Hematopoietic multipotent progenitor cell treated with erythropoietin and hydrocortisone succinate and interleukin-3 and kit ligand, for 6 days (in vitro differentiated cells): ENCODE measurements at places on chromosomes 1 and 21.

DNA sequence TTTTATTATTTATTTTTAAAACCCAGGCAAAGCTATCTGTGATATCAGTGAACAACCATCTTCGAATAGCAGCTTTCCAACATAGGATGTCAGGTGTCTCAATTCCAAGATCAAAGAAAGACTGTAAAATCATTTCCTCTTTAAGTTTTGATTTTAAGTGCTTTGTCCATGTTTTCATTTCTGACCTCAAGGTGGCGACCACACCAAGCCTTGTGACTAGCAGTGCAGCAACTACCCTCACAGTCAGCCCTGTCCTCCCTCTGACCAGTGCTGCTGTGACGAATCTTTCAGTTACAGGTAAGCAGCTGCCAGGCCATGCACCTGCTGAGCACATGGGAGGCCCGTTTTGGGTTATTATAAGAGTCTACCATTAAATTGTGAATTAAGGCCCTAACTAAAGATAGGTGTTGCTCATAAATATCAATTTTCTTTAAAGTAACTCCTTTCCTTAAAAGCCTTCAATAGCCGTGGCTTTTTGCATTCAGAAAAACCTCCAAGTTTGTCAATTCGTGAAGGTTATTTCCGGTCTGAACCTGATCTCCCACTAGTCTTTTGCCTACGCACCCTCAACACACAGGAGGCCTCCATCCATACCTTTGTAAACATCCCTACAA lies 117.0 kb downstream of the CD247 start:
- DNase-seq: peak; percentile 70

DNA sequence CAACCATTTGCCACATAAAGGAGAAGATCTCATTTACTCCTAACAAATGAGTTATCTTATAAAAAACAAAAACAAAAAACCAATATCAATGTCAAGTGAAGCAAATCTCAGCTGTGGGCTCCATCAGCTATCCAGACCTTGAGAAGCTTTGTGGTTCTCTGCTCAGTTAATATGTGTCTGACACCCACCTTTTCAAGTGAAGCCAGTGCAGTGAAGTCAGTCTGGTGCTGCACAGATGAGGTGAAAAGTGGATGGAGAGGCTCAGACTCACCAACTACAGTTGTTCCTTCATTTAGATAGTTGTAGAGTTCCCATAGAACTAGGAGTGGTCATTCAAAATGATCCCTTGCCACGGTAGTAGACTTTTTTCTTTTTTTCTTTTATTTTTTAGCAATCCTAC lies 106.8 kb downstream of the NTNG1 start:
- no peak for DNase-seq

DNA sequence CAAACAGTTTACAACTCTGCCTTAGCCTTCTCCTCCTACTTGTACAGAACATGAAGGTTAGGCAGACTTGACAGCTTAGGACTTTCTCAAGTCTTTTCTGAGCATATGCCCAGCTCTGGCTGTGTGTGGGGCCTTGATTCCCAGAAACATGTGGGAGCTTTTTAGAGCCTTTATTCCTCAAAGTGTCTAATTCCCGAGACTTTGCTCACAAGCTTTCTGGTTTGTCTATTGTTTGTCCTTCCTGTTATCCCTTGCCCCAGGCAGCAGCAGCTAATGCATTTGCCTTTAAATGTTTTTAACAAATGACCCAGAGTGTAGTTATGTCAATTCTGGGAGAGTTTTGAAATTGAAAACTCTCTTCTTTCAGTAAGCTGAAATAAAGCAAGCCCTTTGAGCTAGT lies 29.2 kb downstream of the ST7L start:
- no peak for DNase-seq

GRCh38 chr1:211566431-211567025 lies 12.4 kb downstream of the SLC30A1 start:
- DNase-seq: no peak

GRCh38 chr1:78045926-78046778 lies at the start of gene GIPC2:
TSS of gene GIPC2 (plus strand) at chr1:78045966. CDS start at chr1:78046095, 129 bp downstream.
- peak; percentile 45 for DNase-seq

DNA sequence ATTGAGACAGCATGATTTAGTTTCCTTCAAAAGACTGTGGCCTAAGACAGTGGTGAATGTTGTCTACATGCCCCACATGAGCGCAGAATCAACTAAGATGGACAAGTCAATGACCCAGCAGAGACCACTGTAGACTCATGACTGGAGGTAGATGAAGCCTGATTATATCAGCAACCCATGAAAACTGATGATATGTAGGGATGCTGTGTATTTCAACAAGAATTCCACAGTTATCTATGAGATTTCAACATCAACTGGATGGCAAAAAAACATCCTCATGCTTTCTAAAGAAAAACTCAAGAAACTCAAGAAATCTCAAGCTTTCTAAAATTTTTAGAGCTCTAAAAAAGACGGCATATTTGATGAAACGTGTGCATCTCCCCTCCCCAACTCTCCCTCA lies 413.9 kb upstream of the LYPLAL1 start:
- no peak for DNase-seq

DNA sequence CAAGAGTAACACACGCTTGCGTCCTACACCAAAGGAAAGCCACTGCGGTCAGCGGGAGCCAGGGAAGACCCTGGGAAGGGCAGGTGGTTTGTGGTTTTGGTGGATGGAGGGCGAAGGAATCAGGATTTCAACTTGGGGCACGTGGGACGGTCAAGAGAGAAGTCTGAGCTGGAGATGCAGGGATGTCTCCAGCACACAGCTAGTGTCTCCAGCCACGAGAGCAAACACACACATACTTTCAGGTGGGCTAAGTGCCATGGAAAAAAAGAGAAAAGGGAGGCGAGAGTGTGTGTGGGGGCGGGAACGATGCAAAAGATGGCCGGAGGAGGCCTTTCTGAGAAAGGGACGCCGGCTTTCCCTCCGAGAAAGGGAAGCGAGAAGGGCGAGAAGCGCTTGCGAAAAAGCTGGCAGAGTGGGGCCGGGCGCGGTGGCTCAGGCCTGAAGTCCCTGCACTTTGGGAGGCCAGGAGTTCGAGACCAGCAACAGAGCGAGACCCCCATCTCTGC lies 1.4 kb upstream of the SRRM1 start:
- peak; percentile 54 for DNase-seq

- no peak for DNase-seq
Observed at GRCh38 chr1:60697204-60697994, 385.0 kb upstream of the NFIA start.

GRCh38 chr1:29854700-29855276 lies 618.5 kb downstream of the PTPRU start:
- no peak for DNase-seq

DNA sequence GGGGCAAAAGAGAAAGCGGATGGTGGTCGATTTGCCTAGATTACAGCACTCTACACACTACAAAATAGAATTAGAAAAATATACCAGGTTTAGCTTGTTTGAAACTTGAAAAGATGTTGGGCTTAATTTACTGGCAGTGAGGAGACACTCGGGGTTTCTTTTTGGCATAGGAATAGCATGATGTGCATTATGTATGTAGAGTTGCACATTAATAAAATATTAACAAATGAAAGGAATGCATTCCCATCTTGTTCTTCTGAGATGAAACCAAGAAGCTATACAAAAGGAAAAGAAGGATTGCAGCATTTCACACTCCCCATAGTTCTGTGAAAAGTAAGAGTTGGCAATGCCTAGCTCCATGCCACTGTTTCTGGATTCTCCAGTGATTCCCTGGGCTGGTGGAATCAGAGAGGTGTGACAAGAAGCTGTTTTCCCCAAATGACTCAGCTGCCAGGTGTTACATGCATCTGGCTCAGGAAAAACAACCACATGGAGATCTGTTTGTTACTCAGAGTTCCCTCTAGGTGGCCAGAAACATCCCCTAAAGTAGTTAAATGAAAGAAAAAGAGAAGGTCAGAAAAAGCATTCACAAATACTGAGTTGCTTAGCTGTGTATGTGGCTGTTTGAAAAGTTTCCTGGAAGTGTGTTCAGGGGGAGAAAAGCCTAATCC lies 115.6 kb downstream of the UCK2 start:
- no peak for DNase-seq

GRCh38 chr1:160101037-160101716 lies 2.8 kb upstream of the IGSF8 start:
- DNase-seq: peak; percentile 89

DNA sequence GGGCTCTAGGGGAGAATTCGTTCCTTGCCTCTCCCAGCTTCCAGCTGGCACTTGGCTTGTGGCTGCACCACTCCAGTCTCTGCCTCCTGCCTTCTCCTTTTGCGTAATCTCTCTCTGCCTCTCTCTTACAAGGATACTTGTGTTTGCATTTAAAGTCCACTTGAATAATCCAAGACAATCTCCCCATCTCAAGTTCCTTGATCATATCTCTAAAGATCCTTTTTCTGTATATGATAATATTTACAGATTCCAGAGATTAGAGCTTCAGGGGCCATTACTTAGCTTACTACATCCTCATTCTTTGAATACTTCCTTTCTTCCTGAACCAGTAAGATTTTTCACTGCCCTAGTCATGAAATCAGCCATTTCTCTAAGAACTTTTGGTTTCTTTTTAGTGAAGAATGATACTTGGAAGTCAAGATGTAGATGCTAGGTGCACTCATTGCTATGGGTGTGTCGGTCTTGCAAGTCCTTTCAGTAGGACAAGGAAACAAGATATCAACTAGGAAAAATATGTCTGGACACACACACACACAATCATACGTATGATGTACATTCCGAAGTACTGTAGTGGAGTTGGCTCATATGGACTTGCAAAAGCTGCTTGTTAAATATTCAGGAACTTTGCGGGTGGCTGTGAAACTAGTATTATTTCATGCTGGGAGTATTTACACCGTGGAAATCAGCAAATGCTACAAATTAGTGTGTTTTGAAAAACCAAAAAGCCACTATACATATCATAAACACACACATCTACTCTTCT lies 20.8 kb upstream of the RLF start:
- DNase-seq: no peak

DNA sequence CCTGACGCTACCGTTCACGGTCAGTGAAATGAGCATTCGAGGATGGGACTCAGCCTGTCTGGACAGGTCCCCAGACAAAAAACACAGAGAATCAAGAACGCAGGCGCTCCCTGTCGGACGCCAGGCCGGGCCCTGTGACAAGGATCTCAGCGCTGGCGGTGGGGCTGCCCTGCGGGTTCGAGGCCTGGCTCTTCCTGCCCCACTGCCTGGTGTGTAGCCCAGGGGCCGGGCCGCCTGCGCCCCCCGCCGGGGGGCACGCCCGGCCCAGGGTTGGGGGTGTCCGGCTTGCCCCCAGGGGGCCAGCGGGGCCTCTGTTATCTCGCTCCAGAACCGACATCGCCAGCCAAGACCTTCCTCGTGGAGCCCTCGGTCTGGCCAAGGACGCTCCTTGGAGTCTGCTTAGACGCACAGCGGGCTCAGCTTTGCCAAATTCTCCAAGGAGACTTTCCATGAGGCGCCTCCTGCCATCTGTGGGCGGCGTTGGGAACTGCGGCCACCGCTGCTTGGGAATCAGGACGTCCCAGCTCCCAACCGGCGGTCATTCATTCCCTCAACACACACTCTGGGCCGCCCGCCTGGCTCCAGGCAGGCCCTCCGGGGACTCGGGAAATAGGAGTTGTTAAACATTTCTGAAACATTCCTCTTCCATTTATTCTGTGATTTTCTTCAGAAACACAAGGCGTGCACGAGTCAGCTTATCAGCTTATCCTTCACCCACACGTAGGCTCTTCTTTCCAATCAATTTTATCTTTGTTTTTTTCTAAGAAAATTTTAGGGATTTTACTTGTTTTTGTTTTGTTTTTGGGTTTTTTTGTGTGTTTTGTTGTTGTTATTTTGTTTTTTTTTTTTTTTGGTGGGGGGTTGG lies 11.3 kb upstream of the RIPK4 start:
- peak; percentile 64 for DNase-seq

- peak; percentile 78 for DNase-seq
Observed at GRCh38 chr21:41953831-41954653, at the start of gene C2CD2. TSS of gene C2CD2 (minus strand) at chr21:41954018. CDS start at chr21:41953648, 370 bp downstream.

DNA sequence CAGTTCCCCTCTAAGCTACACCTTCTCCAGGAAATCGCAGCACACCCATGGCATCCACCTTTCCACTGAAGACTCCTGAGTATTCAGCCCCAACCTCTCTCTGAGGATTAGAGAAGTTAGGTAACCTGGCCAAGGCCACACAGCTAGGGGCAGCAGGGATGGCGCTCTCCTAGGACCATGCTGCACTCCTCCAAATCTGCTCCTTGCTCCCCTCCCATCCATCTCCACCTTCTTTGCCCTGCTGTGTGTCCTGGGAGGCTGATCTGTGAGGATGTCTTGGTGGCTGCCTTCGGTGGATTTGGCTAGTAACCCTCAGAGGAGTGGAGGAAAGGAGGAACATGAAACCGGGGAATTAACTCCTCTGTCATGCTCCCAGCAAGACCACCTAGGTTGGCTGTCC lies 20.0 kb upstream of the PROK1 start:
- DNase-seq: no peak

GRCh38 chr1:26693599-26694572 lies 1.9 kb upstream of the ARID1A start:
- peak; percentile 40 for DNase-seq

DNA sequence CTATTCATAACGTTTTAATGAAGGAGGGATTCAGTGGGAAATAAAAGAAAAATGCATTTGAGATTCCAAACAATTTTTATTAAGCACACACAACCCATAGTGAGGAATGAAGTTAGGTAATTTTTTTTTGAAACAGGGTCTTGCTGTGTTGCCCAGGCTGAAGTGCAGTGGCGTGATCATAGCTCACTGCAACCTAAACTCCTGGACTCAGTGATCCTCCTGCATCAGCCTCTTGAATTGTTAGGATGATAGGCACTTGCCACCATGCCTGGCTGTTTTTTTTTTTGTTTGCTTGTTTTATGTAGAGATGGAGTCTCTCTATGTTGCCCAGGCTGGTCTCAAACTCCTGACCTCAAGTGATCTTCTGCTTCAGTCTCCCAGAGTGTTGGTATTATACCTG lies 28.9 kb downstream of the LYPLAL1 start:
- DNase-seq: no peak

- no peak for DNase-seq
Observed at GRCh38 chr1:173267453-173267945, 60.4 kb upstream of the TNFSF4 start.

DNA sequence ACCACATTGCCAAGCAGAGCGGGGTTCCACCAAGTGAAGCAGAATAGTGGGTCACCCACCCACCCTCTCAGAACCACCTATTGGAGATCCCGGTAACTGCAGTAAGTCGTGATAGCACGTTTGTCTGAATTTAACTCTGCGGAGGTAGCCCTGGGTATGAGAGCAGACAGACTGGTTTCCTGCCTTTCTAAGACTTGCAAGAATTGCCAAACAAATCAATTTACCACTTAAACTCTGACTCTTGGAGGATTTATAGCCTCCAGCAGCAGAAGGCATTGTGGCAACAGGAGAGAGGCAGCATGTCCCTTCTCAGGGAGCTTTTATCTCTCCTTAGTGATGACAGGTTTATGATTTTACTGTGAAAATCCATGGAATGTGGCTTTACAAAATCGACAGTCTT lies 287.9 kb upstream of the FMN2 start:
- no peak for DNase-seq

GRCh38 chr1:14987829-14988603 lies 165.5 kb upstream of the TMEM51 start:
- DNase-seq: no peak
